ENCODE measurements at places on chromosomes 12 and 14. TPM values are rescaled to one million over a fixed set of nuclear protein-coding genes. Genes with fewer than 3 reads are reported as not detected.

The KCNC2 gene
- total RNA-seq, result not detected

The STXBP6 gene
- 22.0 TPM for total RNA-seq

The PTPRR gene
- total RNA-seq, result not detected

The EFS gene
- total RNA-seq, result 0.59 TPM

The CD163 gene
- under 0.01 TPM for total RNA-seq

The HAL gene
- not detected for total RNA-seq

The M6PR gene
- 154 TPM for total RNA-seq

The RGS6 gene
- not detected for total RNA-seq

The KRT6A gene
- 0.78 TPM for total RNA-seq

The FAM181A gene
- not detected for total RNA-seq

The PRB3 gene
- total RNA-seq, result not detected

The ITPR2 gene
- total RNA-seq, result 11.3 TPM

The ATP5MC2 gene
- 118 TPM for total RNA-seq

The MIPOL1 gene
- 11.3 TPM for total RNA-seq

The PKP2 gene
- not detected for total RNA-seq

The NGB gene
- not detected for total RNA-seq

The SAMD15 gene
- 5.1 TPM for total RNA-seq

The PPP4R4 gene
- total RNA-seq, result 0.37 TPM

The CFAP251 gene
- 1.8 TPM for total RNA-seq

The C1RL gene
- total RNA-seq, result 43.4 TPM

The CCDC175 gene
- not detected for total RNA-seq

The SPTB gene
- total RNA-seq, result not detected

The SLC5A8 gene
- total RNA-seq, result not detected

The MIP gene
- total RNA-seq, result not detected

The OR6C2 gene
- not detected for total RNA-seq

The EIF2S3B gene
- 6.2 TPM for total RNA-seq

The TSPAN19 gene
- under 0.01 TPM for total RNA-seq

The ANO4 gene
- total RNA-seq, result 4.3 TPM

The DPY19L2 gene
- total RNA-seq, result 1.6 TPM

The MFAP5 gene
- total RNA-seq, result 5.3 TPM

The INHBE gene
- total RNA-seq, result not detected

The ANKRD9 gene
- 17.6 TPM for total RNA-seq

The GARIN6 gene
- not detected for total RNA-seq

The NANOG gene
- total RNA-seq, result not detected

The SERPINA1 gene
- 0.39 TPM for total RNA-seq

The BATF gene
- not detected for total RNA-seq

The CCDC198 gene
- total RNA-seq, result not detected

The INHBC gene
- under 0.01 TPM for total RNA-seq

The FAM186B gene
- 0.20 TPM for total RNA-seq

The DCD gene
- not detected for total RNA-seq

The KIF26A gene
- total RNA-seq, result under 0.01 TPM

The LHX5 gene
- total RNA-seq, result not detected

The KRT75 gene
- total RNA-seq, result not detected

The LETMD1 gene
- 46.1 TPM for total RNA-seq

The PLCZ1 gene
- total RNA-seq, result not detected

The RTL1 gene
- total RNA-seq, result not detected

The MMP17 gene
- 11.0 TPM for total RNA-seq

The SLC24A4 gene
- total RNA-seq, result not detected
